ENCODE measurements at places on chromosomes 5 and 9. TPM values are rescaled to one million over a fixed set of nuclear protein-coding genes. Genes with fewer than 3 reads are reported as not detected.

Gene CAMK2A
- polyA plus RNA-seq, result 0.46 TPM

DNA sequence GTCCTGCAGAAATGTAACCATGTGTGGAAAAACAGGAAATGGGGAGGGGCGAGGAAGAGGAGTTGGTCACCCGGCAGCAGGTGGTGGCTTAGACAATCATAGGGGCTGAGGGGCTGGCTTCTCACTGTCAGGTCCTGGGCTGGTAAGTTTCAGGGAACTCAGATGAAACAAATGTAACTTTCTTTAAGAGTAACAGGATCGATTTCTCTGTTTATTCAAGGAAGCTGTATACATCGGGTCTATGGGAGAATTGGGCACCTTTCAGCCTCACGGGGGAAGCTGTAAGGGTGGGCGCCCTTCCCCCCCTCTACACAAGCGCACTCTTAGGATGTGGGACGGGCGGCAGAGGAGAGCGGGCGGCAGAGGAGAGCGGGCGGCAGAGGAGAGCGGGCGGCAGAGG is 104.3 kb upstream of the SIMC1 start:
- DNase-seq, result no peak

DNA sequence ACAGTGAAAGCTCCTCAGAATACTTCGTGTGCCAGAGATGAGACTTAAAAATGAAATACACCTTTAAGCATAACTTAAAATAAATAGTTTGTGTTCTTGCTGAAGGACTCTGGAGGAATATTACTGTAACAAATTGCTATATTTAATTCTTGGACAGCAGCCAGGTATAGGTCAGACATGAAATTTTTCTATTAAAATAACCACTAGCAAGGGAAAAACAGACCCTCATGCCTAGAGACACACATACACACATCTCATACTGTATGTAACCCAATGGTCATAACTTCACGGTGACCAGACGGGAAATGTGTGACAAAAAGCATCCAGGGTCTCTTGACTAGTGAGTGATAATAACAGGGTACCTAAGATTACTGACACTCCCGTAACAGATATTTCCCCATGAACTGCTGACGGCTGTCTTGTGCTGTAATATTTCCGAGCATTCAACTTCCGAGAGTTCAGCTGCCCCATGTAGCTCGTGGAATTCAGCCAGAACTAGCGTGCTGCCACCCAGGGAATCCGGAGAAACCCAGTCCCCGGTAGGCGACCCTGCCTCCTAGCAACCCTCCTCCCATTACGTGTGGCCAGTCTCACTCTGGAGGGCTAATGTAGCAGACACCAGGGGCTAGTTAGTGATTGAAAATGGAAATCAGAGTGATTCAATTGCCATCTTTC is 2295.1 kb upstream of the WWC1 start:
- no peak for DNase-seq

Gene ZER1
- 28.0 TPM for polyA plus RNA-seq

Gene PCDHA10
- polyA plus RNA-seq, result 0.02 TPM

Gene SHLD3
- polyA plus RNA-seq, result 2.2 TPM

Gene FAM221B
- not detected for polyA plus RNA-seq

- peak; percentile 39 for DNase-seq
These were observed 9.8 kb downstream of the TGFBI start for GRCh38 chr5:136038635-136039034.

DNA sequence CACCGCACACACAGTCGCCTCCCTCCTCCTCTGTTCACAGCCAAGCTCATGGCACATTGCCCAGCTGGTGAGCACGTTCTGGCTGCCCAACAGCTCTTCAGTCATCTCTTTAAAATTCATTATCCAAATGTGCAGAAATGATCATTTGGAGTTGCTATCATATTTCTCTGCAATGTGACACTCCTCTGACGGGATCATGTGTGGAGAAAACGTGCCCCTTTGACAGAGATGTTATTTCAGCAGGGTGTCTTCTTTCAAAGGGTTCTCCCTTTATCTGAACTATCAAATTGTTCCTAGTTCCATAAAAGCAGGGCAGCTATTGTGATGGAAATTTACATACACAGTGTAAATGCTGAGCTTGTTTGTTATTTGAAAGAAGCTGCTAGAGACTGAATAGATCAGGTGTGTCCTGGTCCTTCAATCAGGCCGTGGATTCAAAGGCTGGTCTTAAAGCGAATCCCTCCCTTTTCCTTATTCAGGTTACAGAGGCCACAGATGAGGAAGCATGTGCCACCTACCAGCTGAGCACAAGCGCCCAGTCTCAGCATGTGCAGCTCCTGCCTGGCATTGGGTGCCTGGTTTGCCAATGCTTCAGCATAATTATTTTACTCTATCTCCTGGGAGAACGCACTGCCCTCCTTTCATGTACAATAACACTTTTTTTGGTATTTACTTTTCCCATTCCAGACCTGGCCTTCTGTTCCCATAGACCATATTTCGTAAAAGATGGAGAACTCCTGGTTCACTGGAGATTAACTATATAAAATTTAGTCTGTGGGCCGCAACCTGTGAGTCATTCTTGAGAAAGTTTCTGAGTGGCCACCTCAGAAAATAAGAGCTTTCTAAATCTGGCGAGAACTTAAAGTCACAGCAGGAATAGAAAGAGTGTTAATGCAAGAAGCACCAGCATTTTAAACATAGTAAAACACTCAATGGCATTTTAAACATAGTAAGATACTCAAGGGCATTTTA is 433.7 kb downstream of the ENC1 start:
- no peak for DNase-seq

DNA sequence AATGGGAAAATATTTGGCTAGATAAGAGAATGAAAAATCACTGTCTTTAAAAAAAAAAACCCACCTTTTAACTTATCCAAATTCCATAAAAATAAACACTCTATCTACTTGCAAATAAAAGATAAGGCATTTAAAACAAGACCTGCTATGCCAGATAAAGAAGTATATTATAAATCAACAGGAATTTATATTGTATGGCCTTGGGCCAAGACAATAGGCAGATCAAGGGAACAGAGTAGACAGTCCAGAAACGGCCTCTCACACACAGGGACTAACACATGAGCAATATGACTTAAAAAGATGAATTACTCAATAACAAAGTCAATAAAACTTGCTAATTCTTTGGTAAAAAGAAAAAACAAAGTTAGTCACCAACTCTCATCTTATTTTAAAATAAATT is 34.7 kb upstream of the ICE1 start:
- DNase-seq, result no peak

Gene TMEFF1
- 0.45 TPM for polyA plus RNA-seq

- peak; percentile 10 for DNase-seq
These were observed 175.2 kb downstream of the SAXO1 start for GRCh38 chr9:18857769-18858168.

Gene TEX48
- polyA plus RNA-seq, result not detected

Gene FAM53C
- 35.6 TPM for polyA plus RNA-seq

DNA sequence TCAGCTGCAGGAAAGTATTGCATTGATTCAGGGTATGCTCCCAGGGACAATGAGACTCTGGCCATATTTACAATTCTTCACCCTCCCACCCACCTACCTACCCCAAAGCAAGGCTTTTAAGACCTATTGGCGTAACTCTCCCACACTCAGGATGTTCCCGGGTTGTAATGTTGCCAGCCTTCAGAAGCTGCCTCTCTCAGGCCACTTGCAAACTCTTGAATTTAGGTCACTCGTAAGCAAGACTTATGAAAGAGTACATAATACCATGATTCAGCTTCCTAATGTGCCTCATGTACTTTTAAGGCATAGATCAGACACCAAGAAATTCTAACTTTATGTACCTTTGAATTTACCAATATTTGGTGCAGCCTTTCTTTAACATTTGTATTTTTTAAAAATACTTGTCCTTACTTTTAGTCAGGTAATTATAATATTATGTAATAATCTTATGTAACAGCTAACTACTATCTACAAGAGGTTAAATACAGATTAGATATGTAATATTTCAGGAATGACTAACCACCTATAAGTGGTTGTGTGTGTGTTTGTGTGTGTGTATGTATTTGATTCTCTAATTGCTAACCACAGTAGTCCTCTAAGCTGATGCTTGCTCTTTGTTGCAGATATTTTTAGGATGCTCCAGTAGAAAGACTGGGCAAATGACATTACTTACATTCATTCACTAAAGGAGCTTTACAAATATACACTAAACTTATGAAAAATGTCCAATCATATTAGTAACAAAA is 630.5 kb upstream of the MEF2C start:
- DNase-seq, result no peak

Gene GABRA1
- not detected for polyA plus RNA-seq

DNA sequence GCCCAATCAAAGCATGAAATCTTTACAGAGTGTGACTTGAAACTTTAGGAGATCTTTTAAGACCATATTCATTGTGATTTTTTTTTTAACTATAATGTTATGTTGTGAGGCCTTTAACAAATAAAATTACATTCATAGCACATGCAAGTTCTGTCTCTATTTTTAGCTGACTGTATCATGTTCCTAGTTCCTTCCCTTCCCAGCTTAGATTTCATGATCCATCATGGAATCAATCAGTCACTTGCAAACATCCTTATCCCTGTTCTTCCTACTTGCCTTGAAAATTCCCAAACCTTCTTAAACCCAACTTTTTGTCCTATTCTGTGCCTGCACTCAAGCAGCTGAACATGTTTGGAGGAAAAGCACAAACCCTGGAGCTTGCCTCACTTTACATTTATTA is 141.8 kb downstream of the DMXL1 start:
- DNase-seq, result no peak

GRCh38 chr5:102663749-102664530 is 91.2 kb upstream of the PAM start:
- no peak for DNase-seq

Measured in AG04450 (cell line).